AG04449 (cell line): ENCODE measurements at places on chromosomes 7 and 10.

DNA sequence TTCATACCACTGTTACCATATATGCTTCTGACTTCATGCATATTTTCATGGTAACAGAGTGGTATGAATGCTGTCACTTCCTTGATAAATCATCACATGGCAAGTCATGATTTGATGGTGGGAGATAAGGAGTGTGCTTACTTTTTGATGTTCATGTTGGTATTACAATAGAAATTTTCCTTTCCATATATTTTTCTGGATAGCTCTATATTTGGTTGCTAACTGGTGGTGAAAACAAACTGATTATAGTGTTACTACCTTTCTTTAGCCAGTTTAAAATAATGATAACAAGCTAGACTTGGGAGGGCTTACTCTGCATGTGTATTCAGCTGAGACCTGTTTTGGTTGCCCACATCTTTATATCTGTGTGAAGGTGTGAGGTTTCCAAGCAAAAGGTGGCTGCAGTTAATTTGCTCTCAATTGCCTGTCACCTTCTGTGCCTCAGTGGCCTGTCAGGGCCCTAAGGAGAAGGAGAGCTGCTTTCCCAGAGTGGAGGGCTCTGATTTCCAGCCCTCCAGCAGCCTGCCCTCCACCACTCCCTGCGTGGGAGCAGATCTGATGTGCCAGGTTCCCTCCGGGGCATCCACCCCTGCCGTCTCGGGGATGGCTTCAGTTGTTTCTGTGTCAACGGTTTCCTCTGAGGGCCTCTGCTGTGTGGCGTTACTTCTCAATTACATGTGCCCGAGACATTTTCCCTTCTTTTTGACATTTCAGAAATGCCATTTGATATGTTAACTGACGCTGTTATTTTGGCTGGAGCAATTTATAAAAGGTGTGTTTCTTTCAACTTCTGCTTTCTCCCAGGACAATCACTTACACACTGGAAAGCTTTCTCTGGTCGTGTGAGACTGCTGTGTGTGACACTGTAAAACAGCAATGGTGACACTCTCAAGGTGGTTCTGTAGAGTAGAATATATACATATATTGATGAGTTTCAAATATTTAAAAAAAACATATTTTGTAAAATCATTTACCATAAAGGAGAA lies 107.7 kb upstream of the KLF6 start:
- DNase-seq, result no peak

GRCh38 chr7:69213878-69214277 lies 384.4 kb upstream of the AUTS2 start:
- peak; percentile 4 for DNase-seq

GRCh38 chr7:12322284-12322902 lies 81.3 kb downstream of the VWDE start:
- DNase-seq, result peak; percentile 2

DNA sequence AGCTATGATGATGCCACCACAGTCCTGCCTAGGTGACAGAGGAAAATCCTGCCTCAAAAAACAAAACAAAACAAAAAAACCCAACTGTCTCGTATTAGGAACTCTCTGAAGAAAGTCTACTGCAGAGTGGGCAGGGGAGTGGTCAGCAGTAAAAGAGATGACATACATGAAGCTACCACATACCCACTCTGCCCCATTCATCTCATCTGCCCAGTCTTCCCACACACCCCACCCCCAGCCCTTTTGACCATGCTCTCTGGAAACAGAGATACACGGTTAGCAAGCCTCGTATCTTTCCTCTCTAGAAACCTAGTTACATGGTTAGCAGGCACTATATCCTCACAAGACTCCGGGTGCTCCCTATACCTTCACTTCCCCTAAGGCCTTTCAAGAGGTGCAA lies 8.3 kb downstream of the SLC37A3 start:
- DNase-seq, result no peak

- DNase-seq, result no peak
These were observed 427.1 kb downstream of the GPAM start for GRCh38 chr10:111756217-111757061.

DNA sequence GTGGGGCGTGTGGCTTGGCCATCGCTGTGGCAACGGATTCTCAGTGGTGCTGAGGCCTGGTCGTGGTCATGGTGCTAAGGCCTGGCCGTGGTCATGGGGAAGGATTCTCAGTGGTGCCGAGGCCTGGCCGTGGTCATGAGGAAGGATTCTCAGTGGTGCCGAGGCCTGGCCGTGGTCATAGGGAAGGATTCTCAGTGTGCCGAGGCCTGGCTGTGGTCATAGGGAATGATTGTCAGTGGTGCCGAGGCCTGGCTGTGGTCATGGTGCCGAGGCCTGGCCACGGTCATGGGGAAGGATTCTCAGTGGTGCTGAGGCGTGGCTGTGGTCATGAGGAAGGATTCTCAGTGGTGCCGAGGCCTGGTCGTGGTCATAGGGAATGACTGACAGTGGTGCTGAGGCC lies 327.9 kb downstream of the ADARB2 start:
- DNase-seq, result no peak

DNA sequence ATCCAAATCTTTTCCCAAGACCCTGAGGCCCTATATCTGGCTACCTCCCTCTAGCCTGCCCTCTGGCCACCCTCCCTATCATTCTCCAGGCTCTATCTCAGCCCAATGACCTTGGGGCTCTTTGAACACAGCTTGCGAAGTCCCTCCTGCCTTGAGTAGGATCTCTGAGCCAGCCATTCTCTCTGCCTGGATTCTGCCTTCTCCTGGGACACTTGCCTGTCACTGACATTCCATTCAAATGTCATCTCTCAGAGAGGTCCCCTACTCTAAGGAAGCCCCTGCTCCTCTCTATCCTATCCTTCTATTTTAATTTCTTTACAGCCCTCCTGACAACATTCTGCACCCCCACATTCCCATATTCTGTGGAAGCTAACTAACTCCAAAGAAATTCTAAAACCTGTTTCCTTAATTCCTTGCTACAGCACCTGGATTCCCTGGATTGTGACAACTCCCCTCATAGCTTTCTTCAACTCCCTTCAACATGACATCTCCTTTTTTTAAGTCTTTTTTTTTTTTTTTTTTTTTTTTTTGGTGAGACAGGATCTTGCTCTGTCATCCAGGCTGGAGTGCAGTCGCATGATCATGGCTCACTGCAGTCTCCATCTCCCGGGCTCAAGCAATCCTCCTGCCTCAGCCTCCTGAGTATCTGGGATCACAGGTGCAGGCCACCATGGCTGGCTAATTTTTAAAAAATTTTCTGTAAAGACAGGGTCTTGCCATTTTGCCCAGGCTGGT lies 81.0 kb upstream of the ASAH2 start:
- DNase-seq, result no peak

DNA sequence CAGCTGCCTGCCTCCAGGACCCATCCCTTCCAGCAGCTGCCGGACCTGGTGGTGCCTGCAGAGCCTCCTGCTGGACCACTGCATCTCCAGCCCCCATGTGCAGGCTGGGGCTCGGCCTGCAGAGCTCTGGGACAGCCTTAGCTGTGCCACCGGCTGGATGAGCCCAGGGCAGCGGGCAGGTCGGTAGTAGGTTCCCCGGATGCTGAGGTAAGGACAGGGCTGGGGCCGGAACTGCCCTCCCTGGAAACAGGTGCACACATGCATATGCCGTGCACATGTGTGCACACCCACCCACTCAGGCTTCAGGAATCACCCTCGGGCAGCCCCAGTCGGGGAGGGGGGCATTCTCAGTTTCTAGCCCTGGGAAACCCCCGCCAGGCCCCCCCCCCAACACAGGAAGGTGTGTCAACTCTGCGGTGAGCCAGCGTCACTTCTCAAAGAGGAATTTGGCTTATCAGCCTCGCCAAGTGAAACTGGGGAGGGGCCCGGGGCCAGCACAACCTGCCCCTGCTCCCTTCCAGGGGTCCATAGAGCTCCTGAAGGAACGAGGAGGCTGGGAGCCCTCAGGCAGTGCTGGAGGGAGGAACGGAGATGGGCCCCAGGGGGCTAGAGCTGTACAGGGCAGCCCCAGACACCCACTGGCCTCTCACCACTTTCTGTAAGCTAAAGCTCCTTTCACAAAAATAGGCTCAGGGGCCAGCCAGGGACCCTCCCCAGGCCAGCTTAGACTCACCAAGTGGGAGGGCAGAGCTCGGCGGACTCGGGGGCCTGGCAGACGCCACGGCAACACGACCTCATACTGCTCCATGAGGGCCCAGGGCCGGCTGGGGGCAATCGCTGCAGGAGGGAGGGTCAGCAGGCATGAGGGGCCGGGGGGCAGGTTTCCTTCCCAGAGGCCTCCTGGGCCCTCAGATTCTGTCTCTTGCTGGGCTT lies 1.7 kb downstream of the ADAM8 start:
- no peak for DNase-seq

DNA sequence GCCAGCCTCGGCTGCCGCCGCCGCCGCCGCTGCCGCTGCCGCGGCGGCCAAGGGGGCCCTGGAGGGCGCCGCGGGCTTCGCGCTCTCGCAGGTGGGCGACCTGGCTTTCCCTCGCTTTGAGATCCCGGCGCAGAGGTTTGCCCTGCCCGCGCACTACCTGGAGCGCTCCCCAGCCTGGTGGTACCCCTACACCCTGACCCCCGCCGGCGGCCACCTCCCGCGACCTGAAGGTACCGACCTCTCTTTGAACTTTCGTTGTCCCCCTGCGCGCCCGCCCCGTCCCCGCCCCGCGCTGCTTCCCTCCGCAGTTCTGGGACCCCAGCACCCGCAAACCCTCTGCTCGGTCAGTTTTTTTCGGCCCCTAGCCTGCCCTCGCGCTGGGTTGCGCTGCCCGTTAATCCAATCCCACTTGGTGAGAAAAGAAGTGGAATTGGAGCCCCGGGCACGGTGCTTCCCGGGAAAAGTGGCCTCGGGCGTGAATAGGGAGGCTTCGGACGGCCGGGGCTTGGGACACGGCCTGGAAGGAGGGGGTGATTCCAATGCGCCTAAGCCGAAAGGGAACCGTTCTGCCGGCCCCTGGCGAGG lies 543 bp downstream of the HMX3 start:
- no peak for DNase-seq

GRCh38 chr10:71708301-71708703 lies 11.3 kb downstream of the C10orf105 start:
- DNase-seq, result no peak

- DNase-seq, result no peak
These were observed at the start of gene HOXA11 for GRCh38 chr7:27185013-27185853. TSS of gene HOXA11 (minus strand) at chr7:27185232. CDS start at chr7:27185144, 88 bp downstream.

DNA sequence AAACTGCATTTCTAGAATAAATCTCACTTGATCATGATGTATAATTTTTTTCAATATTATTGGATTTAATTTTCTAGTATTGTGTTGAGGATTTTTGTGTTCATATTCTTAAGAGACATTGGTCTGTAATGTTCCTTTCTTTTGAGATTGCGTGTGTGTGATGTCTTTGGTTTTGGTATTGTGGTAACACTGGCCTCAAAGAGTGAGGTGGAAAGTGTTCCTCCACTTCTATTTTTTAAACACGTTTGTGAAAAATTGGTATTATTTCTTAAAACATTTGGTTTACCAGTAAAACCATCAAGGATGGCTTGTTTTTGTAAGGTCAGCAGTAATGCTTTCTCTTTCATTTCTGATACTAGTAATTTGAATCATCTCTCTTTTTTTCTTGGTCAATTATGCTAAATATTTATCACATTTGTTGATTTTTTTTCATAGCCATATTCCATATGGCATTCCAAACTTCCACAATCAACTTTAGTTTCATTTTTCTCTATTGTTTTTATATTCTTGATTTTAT lies 290.2 kb upstream of the CDC14C start:
- no peak for DNase-seq

GRCh38 chr7:6646465-6646864 lies 9.3 kb downstream of the ZNF316 start:
- no peak for DNase-seq

DNA sequence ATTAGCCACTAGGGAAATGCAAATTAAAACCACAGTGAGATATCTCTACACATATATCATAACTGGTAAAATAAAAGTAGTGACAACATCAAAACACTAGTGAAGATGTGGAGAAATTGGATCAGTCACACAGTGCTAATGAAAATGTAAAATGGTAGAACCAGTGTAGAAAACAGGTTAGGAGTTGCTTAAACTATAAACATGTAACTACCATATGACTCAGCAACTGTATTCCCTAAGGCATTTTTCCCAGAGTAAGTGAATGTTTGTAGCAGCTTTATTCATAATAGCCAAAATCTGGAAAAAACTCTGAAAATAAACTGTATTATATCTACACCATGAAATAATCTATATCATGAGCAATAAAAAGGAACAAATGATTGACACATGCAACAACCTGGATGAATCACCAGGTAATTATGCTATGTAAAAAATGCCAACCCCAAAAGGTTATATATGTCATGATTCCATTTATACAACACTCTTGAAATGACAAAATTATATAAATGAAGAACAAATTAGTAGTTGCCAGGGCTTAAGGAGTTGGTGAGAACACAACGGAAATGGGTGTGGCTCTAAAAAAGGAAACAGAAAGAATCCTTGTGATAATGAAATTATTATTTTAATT lies 22.8 kb downstream of the SLC25A40 start:
- DNase-seq, result no peak

DNA sequence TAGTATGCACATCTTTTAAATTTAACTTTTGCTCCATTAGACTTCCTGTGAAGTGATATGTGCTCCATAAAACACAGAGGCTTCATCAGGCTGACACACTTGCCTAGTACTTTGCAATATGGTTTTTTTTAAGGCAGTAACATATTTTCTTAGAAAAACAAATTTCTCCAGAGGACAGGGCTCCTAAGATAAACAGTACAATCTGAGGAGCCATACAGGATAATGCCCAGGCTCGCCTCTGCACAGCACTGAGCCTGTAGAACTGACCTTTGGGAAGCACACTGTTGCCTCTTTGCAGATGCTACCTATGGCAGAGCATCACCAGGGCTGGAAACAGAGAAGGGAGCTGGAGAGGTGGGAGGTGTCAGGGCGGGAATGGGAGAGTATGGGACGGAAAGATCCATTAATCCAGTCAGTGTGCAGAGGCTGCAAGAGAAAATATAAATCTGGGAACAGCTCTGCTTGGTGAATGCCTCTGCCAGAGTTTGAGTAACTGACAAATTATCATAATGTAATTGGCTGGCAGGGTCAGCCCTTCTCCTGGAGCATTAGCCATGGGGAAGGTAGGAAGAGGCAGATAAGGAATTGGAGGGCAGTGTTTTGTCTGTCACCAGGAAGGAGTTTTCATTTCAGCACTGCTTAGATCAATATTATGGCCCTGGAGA lies 132.3 kb downstream of the CREB5 start:
- no peak for DNase-seq

GRCh38 chr10:48289501-48290238 lies 15.2 kb upstream of the FRMPD2 start:
- no peak for DNase-seq

GRCh38 chr10:59027975-59028655 lies 148.3 kb upstream of the PHYHIPL start:
- DNase-seq, result no peak

DNA sequence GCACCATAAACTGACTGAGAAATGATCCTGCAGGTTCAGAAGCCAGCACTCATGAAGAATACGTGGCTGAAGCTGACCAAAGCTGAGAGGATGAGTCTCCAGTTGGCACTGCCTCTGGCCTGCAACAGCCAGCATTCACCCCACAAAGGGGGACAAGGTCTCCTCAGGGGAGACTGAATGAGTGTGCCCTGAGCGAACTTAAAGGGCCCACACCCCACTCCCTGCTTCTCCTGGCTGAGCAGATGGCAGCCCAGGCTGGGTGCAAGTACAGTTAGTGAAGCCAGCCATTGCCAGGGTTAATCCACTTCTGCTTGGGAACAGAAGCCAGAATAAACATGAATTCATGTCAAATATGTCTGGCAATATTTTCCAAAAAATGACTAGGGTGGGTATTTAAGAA lies 98.1 kb downstream of the PPP1R17 start:
- DNase-seq, result no peak
